ENCODE measurements at places on chromosomes 16 and 17.

GRCh38 chr17:79137789-79138165 lies 63.2 kb downstream of the ENGASE start:
- no peak for DNase-seq

GRCh38 chr16:29644338-29644857 lies 18.6 kb upstream of the SPN start:
- no peak for DNase-seq

DNA sequence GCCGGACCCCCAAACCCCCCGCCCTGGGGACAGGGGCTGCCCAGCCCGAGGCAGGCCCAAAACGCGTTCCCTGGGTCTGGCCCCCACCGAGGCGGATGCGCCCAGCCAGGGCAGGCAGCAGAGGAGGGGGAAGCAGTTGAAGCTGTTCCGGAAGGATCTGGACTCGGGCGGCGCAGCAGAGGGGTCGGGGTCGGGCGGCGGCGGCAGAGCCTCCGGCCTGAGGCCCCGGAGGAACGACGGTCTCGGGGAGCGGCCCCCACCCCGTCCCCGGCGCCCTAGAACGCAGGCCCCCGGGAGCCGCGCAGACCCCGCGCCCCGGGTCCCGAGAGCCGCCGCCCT lies 22.9 kb upstream of the ZFPM1 start:
- DNase-seq: no peak

GRCh38 chr17:61766520-61766919 lies 96.8 kb downstream of the BRIP1 start:
- no peak for DNase-seq

DNA sequence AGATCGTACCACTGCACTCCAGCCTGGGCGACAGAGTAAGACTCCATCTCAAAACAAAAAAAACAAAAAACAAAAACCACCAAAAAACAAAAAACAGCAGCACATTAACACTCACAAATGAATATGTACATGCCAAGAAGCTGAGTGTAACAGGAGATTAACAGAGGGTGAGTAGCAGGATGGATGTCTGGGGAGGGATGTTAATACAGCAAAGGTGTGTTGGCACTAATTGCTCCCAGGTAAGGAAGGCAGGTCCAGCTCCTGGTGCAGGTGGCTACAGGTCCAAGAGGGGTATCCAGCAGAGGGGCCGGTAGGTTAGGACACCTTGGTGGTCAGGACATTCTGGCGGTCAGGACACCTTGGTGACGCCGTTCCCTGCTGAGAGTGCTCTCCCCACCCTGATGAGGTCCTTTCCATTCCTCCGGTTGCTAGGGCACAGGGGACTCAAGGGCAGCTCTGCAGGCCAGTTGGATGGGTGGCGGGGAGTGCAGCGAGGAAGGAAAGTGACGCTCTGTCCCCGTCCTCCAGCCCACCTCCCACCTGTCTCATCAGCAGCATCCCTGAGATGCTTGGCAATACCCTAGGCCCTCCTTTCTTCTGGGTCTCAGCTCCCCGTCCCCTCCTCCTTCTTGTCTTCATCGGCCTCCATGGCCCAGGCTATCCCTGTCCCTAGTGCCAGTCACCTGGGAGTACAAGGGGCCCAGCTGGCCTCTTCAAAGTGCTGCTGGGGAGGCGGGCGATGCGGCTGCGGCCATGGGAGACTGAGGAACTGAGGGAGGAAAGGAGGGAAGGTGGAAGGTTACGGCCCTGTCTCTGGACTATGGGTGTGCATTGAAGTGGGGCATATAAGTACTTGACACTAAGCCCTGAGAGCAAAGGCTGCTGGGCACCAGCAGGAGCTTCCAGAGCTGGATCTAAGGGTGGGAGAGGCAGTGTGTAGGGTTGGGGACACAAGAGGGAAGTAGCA lies 10.7 kb upstream of the GFAP start:
- no peak for DNase-seq

- no peak for DNase-seq
These were observed 2.4 kb downstream of the CACNB1 start for GRCh38 chr17:39194985-39195524.
